ENCODE measurements at places on chromosomes 7 and 10.

GRCh38 chr7:101363196-101363733 lies 590 bp downstream of the COL26A1 start:
- DNase-seq = no peak

DNA sequence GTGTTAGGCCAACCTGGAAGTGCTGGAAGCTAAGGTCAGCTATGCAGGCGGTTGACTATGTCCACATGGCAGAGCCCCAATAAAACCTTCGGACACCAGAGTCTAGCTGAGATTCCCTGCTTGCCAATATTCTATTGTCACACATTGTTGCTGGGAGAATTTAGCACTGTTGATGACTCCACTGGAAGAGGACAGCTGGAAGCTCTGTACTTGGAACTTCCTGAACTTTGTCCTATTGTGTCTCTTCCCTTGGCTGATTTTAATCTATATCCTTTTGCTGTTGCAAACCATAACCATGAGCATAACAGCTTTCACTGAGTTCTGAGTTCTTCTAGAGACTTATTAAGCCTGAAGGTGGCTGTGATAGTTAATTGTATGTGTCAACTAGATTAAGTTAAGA lies 12.0 kb downstream of the XRCC2 start:
- DNase-seq = no peak

DNA sequence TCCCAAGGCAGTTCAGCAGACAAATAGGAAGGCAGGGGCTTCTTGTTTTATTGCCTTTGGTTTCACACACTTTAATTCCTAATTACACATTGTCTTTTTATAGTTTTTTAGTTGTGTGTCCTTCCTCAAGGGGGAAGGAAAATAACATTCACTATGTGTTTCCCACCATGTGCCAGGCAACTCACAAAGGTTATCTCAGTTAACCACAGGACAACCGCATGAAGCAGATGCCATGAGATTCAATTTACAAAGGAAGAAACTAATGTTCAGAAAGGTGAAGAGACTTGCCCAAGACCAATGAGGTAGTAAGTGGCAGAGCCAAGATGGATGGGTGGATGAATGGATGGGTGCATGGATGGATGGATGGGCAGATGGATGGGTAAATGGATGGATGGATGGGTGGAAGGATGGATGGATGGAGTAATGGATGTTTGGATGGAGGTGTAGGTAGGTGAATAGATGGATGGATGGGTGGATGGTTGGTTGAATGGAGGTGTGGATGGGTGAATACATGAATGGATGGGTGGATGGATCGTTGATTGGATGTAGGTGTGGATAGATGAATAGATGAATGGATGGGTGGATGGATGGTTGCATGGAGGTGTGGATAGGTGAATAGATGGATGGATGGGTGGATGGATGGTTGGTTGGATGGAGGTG lies 77.9 kb downstream of the ARHGAP22 start:
- no peak for DNase-seq

- no peak for DNase-seq
These were observed 2.2 kb downstream of the DUSP5 start for GRCh38 chr10:110499796-110500514.

DNA sequence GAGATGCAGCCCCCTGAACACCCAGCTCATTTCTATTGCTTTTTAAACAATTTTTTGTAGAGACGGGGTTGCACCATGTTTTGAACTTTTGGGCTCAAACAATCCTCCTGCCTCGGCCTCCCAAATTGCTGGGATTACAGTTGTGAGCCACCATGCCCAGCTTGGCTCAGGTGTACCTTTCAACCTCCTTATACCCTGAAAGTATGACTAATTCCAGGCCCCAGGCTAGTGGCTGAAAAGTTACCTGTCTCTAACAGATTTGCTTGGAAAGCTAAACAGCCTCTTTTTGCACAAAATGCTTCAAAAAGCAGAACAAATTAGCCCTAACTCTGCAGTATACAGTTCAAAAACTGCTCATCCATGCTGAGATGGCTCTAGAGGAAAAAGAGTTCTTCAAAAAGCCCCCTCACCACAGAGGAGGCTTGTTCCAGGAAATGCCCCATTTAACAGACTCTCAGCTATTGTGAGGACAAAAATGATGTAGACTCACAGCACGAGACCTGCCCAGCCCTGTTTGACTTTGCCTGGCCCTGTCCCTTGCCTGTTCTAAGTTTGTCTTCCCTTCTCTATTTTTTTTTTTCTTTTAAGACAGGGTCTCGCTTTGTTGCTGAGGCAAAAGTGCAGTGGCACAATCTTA lies 13.4 kb upstream of the AP1S1 start:
- DNase-seq = no peak

DNA sequence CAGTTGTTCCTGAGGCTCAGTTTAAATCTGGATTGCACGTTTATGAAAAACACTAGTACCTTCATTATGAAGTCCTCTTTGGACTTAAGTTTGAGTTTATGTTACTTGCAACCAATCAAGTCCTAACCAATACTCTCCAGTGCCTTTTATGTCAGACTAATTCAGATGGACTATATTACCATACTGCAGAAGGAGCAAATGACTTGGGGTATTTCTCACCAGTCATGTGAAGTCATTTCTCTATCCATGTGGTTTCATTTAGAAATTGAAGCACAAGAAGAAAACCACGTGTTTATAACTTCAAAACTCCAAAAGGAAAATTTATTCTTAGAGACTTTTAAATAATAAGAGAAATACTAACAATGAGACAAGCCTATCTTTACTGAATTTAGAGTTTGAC lies 201.6 kb downstream of the MBL2 start:
- no peak for DNase-seq

GRCh38 chr7:128705891-128706333 lies 33.2 kb upstream of the CALU start:
- DNase-seq = no peak

- DNase-seq = no peak
These were observed 81.0 kb downstream of the PPP1R3C start for GRCh38 chr10:91551856-91552255.

- DNase-seq = no peak
These were observed 526 bp downstream of the ZNF248 start for GRCh38 chr10:37856881-37857286.

DNA sequence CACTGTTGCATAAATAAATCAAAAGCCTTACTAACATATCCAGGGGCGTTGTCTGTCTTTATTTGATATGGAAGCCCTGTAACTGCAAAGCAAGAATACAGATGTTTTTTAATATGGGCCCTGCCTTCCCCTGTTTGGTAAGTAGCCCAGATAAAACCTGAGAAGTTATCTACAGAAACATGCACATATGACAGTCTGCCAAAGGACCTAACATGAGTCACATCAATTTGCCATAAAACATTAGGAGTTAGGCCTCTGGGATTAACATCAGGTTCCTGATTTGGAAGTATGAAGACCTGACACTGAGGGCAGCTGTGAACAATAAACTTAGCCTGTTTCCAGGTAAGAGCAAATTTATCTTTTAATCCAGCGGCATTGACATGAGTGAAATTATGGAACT lies 1588.8 kb downstream of the REEP3 start:
- no peak for DNase-seq

DNA sequence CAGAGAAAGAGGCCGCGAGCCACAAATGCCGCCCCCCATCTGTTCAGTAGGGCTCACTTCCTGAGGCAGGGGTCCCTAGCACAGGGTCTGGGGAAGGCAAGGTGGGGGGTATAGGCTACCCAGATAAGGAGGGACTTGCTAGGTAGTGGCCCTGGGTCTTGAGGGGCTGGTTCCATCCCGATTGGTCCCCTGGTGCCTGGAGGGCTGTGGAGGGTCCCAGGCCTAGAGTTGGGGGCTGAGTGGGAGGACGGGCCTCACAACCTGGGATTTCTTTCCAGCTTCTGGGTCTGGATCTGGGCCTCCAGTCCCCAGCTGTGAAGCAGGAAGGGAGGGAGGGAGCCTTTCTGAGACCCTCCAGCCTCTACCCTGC lies 75.1 kb upstream of the EN2 start:
- no peak for DNase-seq

GRCh38 chr10:1043532-1043995 lies 5.4 kb downstream of the IDI1 start:
- no peak for DNase-seq

GRCh38 chr10:15539262-15539661 lies 168.2 kb upstream of the FAM171A1 start:
- DNase-seq = no peak

- DNase-seq = no peak
These were observed 43.5 kb downstream of the PDLIM1 start for GRCh38 chr10:95247200-95247880.

DNA sequence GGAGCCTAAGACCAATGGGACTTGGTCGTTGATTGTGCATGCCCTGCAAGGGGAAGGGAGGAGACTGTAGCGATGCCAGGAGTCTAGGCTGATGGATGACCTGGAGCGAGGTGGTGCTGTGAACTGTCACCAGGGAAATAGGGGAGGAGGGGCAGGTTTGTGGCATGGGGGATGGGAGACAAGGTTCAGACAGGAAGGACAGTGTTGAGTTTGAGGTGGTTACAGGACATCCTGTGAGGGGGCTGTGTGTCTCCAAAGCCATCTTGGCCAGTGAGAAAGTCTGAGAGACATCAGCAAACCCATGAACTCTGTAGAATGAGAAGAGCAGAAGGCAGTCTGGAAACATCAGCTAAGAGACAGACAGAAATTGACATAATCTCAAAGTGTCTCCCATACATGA lies 38.5 kb upstream of the KDM7A start:
- no peak for DNase-seq

GRCh38 chr7:117871401-117871777 lies 1.9 kb downstream of the CTTNBP2 start:
- DNase-seq = no peak

DNA sequence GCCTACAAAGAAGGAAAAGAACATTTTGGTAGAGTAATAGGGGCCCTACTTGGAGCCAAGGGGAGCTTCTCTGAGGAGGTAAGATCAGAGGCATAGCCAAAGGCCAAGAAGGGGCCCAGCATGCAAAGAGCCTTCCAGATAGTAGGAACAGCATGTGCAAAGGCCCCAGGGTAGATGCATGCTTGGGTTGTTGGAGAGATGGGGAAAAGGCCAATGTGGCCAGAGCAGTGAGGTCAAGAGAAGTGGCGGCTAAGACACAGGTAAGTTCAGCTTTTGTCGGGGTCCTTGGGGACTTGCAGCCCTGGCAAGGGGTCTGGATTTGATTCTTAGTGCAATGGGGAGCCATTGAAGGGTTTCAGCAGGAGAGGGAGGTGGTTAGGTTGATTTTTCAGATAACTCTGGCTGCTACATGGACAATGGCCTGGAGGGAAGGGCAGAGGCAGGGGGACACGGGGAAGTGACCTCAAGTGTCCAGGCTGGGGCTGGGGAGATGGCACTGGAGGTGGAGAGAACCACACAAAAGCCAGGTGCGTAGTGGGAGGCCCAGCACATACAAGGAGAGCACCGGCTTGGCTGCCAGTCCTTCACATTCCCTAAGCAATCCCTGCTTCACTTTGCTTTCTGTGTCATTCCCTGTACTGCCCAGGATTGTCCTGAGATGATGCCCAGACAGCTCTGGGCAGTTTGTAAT lies 16.5 kb downstream of the GRID1 start:
- DNase-seq = no peak

DNA sequence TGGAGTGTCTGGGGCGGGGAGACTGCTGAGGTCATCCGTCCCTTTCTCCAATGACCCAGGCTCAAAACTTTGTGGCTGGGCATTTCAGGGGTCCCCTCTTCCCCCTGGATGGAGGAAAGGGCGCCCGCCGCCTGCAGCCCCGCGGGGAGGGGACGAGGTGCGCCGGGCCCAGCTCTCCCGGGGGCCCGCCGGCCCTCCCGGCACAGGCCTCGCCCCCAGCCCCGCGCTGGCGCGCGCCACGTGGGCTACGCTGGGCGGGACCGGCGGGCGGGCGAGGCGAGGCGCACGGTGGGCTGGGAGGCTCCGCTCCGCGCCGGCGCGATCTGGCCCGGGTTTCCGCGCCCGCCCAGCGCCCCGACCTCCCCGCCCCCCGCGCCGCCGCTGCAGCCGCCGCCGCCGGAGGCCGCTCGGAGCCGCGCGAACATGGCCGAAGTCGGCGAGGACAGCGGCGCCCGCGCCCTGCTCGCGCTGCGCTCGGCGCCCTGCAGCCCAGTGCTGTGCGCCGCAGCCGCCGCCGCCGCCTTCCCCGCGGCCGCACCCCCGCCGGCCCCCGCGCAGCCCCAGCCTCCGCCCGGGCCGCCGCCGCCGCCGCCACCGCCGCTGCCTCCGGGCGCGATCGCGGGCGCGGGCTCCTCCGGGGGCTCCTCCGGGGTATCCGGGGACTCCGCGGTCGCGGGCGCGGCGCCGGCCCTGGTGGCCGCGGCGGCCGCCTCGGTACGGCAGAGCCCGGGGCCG lies at the start of gene FOXK1:
Gene FOXK1, plus strand, starts transcription at position 410 of the 735 bp plus-strand sequence. Its CDS starts 14 bp downstream, at position 424.
- peak; percentile 91 for DNase-seq

GRCh38 chr10:113445736-113446135 lies 107.1 kb upstream of the HABP2 start:
- DNase-seq = no peak

DNA sequence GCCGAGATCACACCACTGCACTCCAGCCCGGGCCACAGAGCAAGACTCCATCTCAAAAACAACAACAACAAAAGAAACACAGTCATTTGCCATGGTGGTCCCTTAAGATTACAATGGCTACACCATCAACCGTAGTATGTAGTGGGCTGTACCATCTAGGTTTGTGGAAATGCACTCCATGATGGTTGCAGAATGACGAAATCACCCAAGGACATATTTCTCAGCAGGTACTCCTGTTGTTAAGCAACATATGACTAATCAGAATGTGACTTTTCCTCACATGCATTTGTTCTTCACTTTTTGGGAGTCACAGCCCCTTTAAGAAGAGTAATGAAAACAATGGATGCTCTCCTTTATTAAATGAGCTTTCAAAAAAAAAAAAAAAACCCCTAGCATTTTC lies 11.0 kb downstream of the SVIL start:
- DNase-seq = no peak

DNA sequence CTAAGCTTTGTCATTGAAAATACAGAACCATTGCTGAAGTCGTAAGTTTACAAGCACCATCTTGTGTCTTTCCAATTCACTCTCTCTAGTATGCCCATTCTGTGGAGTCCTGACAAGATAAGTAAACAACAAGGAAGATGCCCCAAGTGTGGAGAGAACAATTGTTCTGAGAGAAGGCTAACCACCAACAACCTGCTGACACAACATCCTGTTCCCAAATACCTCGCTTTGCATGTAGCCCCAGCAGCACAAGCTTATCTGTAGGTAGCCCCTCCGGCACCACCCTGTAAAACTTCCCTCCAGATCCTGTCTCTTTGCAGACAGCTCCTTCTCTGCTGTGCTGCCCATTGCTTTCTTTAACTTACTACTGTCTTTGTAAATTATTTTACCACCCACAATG lies 233.3 kb upstream of the AOAH start:
- DNase-seq = no peak

All from activated CD8-positive, alpha-beta memory T cell treated with anti-CD3 and anti-CD28 coated beads, Interleukin-2, amount 50 U/mL, for 48 hours (primary cell).